ENCODE measurements at places on chromosomes 1 and 21.
A peak's percentile ranks its signal among the peaks of the same experiment; 100 is the strongest.

DNA sequence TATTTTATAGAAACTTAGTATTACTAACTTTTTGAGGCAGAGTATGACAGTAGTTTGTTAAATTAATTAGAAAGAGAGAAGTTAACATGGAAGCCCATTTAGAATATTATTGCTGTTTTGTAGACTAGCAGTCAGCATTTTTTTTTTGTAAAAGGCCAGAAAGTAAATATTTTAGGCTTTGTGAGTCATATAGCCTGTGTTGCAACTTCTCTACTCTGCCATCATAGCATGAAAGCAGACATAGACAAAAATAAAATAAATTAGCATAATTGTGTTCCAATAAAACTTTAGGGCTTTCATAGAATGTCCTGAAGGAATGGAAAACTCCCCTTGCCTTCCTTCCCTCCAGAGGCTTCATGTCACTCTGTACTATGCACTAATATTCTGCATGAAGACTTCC lies 12.3 kb upstream of the RGS4 start:
- DNase-seq: no peak

- DNase-seq: no peak
Observed at GRCh38 chr1:208866386-208866955, 622.3 kb upstream of the PLXNA2 start.

GRCh38 chr1:147800804-147801203 lies 40.4 kb upstream of the GJA5 start:
- no peak for DNase-seq

GRCh38 chr1:25725482-25725881 lies 74.5 kb upstream of the SELENON start:
- no peak for DNase-seq

GRCh38 chr21:31161157-31161556 lies 122.9 kb upstream of the KRTAP19-8 start:
- peak; percentile 87 for DNase-seq

GRCh38 chr1:9909234-9910046 lies 629 bp downstream of the CTNNBIP1 start:
- no peak for DNase-seq

DNA sequence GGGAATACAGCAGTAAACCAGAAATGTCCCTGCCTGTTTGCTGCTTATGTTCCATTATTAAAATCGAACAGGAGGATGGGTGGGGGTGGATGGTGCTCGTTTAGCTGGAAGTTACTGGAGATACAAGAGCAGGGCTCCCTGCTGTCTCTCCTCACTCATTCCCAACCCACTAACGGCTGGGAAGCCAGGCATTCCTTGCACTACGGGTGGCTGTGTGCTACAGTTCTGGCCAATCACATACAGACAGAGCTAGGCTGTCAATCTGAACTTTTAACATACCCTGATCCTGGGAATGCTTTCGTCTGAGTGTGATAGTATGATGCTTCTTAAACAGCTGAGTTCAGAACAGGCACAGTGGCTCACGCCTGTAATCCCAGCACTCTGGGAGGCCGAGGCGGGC lies 7.0 kb downstream of the SIPA1L2 start:
- peak; percentile 76 for DNase-seq

DNA sequence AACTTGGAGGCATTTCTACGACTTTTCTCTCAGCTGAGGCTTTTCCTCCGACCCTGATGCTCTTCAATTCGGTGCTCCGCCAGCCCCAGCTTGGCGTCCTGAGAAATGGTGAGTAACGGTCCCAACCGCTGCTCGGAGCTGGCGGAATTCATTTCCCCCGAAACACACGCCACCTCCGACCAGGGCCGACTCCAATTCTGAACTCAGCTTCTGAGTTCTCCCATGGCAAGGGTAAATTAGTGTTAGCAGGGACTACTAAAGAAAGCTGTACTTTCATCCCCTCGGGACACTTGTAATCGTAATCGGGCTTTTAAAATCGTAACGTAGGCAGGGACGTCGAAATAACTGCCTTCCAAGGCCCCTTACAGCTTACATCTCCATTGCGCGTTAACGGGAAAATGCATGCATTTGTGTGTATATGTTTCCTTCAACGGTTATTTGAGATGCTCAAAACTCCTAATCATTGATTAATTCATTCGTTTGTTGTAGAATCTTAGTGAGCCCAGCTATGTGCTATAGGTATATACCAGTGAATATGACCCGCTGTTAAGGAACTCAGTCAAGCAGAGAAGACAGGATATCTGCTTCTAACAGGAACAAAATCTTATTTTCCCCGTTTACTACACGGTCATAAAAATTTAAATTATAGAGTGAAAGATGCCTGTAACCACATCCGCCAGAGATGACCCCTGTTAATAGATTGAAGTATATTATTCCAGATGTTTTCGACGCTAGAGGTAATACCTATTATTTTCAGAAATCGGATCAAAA lies 472 bp downstream of the DTL start:
- DNase-seq: no peak

DNA sequence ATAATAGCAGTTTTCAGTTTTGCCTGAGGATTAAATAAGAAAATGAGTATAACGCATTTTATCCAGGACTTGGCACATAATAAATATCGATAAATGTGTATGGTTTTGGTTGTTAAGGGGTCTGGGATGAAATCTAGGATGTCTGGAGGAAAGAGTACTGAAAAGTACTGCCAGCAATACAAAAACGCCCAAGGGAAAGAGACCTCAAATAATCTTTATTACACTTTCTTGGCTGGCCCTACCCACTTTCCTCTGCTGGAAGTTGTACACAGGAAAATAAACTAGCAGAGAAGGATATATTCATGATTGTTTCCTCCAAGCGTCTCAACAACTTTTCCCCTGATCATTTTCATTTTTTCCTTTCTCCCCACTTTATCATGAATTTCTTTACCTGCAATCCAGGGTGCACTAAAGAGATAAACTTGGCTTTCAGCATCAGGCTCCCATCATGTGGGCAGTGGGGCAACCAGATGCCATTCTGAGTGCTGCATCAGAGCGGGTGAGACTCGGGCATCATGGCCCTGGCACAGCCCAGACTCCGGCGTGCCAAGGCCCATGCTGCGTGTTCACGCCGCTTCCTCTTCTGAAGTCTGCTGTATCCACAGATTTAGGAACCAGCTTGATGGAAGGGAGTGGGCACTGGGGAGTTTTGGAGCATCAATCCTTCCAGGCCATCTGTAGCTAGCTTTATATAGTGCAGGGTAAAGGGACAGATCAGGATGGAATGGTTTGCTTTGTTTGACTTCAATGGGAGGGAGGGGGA lies 35.8 kb upstream of the PLXNA2 start:
- no peak for DNase-seq

- peak; percentile 64 for DNase-seq
Observed at GRCh38 chr1:27970401-27970800, 10.6 kb downstream of the XKR8 start.

DNA sequence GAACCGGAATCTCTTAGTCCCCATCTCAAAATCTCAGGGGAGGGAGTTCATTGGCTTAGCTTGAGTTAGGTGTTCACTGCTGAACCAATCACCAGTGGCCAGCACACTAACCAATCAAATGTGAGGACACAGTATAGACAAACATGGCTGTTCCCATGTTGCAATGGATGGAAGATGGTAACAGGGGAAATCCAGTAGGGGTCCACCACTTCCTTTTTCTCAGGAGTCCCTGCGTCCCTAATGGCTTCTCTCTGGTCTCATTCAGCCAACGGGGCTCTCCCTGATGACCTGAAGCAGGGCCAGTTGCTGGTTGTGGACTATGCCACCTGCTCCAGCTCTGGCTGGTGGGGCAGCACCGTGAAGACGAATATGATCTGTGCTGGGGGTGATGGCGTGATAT lies 9.7 kb downstream of the CELA2B start:
- no peak for DNase-seq

DNA sequence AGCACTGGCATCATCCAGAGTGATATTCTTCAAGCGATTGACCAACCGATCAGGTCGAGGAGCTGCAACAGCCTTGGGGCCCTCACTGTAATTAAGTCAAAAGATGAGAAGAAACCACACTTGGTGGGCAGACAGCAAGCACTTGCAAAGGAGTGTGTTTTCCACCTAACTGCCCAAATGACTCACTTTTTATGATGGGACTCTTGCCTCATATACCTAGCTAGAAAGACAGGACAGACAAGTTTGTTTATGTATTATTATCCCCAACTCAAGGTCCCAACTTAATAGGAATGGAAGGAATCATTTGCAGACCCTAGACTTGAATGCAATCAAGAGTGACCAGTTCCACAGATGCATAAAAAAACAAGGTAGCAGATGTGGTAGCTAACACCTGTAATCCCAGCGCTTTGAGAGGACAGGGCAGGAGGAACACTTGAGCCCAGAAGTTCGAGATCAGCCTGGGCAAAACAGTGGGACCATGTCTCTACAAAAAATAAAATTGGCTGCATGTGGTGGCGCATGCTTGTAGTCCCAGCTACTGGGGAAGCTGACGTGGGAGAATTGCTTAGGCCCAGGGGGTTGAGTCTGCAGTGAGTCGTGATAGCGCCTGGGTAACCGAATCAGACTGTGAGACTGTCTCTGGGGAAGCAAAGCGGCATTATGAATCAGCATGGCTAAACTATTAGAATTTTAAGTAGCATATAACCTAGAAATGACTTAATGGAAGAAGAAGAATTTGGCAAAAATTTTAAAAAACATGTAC lies 2.3 kb upstream of the NRAS start:
- DNase-seq: peak; percentile 66

DNA sequence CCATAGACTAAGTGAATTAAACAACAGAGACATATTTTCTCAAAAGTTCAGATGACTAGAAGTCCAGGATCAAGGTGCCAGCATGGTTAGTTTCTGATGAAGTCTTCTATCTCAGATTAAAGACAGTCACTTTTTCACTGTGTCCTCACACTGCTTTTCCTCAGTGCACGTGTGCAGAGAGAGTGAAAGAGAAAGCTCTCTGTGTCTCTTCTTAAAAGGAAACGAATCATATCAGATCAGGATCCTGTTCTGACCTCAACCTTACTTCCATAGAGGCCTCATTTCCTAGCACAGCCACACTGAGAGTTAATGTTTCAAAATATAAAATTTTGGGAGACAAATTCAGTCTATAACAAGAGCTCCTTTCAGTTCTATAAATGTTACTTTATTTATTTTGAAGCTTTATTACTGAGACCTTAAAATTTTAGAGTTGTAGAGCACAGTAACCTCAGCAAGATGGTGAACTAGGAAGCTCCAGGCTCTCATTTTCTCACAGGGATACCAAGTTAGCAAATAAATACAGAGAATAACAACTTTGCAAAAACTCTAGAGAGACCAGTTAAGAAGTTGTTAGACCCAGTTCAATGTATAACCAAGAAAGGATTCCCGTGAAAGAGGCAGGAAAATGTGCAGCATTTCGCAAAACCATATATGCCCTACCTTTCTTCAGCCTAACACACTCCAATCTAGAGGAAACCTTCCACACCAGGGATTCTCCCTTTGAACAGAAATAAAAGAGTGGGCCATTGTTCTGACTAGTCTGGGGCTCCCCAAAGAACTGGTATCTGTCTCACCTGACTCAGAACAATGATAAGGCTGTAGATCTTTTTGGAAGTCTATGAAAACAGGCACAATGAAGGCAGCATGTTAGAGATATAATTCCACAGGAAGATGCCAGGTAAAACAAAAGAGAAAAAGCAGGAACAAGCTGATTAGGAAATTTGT lies 372.2 kb downstream of the MRPL39 start:
- DNase-seq: no peak

DNA sequence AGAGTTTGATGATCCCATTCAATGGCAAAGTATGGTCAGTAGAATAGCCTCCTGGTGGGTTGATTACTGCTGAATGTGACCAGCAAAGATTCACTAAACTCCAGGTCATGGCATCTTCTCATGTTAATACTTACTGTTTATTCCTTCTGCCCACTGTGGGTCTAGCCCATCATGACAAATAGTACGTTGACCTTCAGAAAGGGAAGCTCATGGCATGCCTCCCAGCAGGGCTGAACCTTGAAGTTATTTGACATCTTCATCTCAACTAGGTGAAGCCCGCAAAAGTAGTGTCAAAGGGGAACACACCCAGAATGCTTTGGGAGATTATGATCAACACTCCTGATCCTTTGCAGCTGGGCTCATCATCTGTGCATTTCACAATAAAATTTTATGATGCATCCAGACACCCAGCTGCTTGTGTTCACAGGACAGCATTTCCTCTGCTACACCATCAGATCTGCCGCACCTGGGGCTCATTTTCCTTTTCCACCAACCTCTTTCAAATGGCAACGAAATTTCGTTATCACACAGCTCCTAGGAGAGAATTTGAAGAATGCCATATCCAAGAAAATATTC lies 49.6 kb downstream of the HLX start:
- no peak for DNase-seq

DNA sequence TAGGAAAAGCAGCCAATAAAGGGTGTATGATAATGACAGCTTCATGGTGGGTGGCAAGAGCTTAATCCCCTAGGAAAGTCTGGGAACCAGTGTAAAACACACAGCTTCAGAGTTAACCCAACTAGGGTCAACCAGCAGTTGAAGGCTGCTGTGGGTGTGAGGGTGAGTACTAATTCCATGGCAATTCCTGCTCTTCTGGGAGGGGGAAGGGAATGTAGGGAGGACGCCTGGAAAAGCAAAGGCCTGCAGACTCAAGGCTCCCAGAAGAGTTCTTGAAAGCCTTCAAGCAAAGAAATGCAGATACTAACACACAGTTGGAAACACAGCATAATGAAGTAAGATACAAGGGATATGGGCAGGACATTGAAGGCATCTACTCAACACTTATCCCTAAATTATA lies 28.1 kb downstream of the TTLL7 start:
- DNase-seq: no peak

- DNase-seq: no peak
Observed at GRCh38 chr1:59690171-59690930, 124.4 kb upstream of the HOOK1 start.

DNA sequence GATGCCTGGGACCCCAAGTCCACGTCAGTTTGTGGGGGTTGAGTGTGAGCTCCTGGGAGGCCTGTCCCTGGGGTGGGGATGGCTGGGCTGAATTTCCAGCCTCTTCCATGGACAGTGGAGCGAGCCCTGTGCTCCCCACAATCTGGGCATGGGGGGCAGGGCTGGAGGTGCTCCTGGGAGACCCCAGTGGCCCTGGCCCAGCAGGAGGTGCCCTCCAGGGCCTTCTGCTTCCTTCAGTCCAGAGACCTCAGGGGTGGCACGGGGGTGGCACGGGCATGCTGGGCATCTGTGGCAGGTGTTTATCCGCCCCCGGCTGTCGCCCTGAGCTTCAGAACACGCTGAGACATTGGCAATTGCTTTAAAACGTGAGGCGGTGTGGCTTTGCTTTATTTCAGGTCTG lies 40.9 kb downstream of the MORN1 start:
- DNase-seq: no peak

DNA sequence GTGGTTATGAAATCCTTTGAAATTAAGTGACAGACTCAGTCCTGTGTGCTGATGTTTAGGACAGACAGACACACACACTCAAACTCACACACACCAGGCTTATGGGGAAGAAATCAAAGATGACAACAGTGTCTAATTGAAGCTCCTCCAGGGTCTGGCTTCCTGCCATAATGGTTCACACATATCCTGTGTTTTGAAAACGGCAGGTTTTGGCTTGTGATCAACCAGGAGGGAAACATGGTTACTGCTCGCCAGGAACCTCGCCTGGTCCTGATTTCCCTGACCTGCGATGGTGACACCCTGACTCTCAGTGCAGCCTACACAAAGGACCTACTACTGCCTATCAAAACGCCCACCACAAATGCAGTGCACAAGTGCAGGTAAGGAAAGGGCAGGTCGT lies 4.6 kb downstream of the MTARC1 start:
- no peak for DNase-seq

Data from islet precursor cell (in vitro differentiated cells).